ENCODE measurements at places on chromosomes 11 and 22. TPM values are rescaled to one million over a fixed set of nuclear protein-coding genes. Genes with fewer than 3 reads are reported as not detected.

Gene OR52E8
- total RNA-seq, result not detected

Gene OR6T1
- total RNA-seq, result not detected

Gene SLC22A6
- not detected for total RNA-seq

Gene POU2AF2
- not detected for total RNA-seq

Gene PDGFB
- total RNA-seq, result 3.2 TPM

Gene GLYATL2
- total RNA-seq, result not detected

Gene CCDC81
- total RNA-seq, result 0.15 TPM

Gene DBX1
- total RNA-seq, result not detected

Gene GAS2L1
- 26.7 TPM for total RNA-seq

Gene H19
- total RNA-seq, result 15.4 TPM

Gene HTR3A
- not detected for total RNA-seq

Gene LTBP3
- 95.4 TPM for total RNA-seq

Gene ATP5MG
- total RNA-seq, result 188 TPM

Gene SEZ6L
- total RNA-seq, result not detected

Gene VSIG2
- not detected for total RNA-seq

Gene KIF18A
- 18.9 TPM for total RNA-seq

Gene FAT3
- total RNA-seq, result 0.67 TPM

Gene TNNT3
- 0.15 TPM for total RNA-seq

Gene OR4A16
- total RNA-seq, result not detected

Gene RBMXL2
- not detected for total RNA-seq

Gene F2
- total RNA-seq, result 2.3 TPM

Gene SLC6A5
- total RNA-seq, result not detected

Gene TNNI2
- 0.36 TPM for total RNA-seq

Gene MRGPRX3
- 0.09 TPM for total RNA-seq

Gene MS4A1
- total RNA-seq, result not detected

Gene MIAT
- total RNA-seq, result 0.25 TPM

Gene DEPDC7
- 9.0 TPM for total RNA-seq

Gene DGCR2
- 23.2 TPM for total RNA-seq

Gene HEPHL1
- not detected for total RNA-seq

Gene KDM4E
- total RNA-seq, result not detected

Gene PAK1
- total RNA-seq, result 19.5 TPM

Gene SDHD
- 66.1 TPM for total RNA-seq

Gene TM7SF2
- total RNA-seq, result 4.6 TPM

Gene PPP2R5B
- total RNA-seq, result 4.0 TPM

Gene ART5
- total RNA-seq, result 0.16 TPM

Gene LDHAL6A
- not detected for total RNA-seq

Gene TMEM151A
- 3.6 TPM for total RNA-seq
